T-helper 2 cell (primary cell): ENCODE measurements at places on chromosomes 12 and 14.

DNA sequence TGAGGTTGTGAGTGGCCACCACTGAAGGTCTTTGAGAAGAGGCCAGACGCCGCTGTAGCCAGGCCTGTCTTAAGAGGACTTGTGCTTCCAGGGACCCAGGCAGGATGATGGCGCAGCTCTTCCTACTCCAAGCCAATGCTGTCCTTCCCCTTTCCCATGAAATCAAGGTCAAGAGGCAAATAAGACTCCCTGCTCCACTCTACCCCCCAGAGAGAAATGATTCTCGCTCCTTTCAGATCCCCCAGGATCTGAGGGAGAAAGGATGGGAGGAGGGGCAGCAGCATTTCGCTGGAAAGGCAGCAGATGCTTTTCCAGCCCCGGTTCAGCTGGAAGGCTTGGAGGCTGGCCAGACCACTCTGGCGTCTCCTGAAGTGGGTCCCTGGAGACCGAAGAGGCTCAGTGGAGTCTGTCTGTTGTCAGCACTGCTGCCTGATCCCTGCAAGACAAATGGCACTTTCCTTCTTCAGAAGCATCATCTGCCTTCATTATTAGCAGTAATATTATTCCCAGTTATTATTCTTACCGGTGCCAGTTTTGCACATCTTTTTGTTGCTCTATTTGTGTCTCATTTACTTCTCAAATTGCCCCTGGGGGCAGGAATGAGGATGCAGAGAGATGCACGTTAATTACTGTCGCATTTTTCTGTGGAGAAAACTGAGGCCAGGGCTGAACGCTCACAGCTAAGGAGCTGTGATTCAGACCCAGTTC lies 51.4 kb downstream of the C14orf132 start:
- DNase-seq: no peak

DNA sequence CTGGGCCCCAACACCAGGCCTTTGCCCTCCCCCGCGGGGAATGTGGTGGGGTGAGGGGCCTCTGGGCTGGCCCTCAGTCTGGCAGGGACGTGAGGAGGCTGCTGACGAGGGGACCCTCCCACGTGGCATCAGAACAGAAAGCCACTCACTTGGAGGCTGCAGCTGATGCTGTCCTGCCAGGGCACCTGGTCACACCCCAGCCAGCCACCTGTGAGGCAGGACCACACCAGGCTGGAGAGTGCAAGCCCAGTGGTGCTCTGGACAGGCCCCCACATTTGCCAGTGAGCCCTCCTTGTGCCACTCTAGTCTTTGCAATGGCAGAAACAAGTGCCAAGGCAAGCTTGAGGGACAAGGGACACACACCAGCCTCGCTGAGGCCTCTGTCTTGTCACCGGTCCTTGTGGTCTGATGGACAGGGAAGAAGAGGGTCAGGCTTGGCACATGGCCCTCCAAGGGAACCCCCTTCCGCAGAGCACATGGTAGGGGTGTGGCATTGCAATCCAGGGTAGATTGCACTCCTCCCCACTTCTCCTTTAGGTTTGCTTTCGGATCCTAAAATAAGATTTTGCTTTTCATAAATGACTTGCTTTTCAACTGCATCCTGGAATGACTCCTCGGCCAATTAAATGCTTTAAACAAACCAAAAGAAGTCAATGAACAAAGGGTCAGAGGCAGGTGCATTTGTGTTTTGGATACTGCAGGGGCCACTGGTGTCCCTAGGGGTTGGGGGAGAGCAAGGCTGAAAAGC lies 53.7 kb downstream of the CCDC88C start:
- no peak for DNase-seq

- no peak for DNase-seq
These were observed 113.9 kb upstream of the USP15 start for GRCh38 chr12:62146318-62146717.

- DNase-seq: no peak
These were observed 4.7 kb downstream of the SRRM4 start for GRCh38 chr12:118986050-118986449.

- DNase-seq: peak; percentile 52
These were observed 10.1 kb downstream of the NDRG2 start for GRCh38 chr14:21014761-21015190.

- no peak for DNase-seq
These were observed 32.9 kb downstream of the ASCL1 start for GRCh38 chr12:102990419-102990818.

GRCh38 chr12:100555722-100556121 lies 17.8 kb upstream of the GAS2L3 start:
- DNase-seq: no peak

DNA sequence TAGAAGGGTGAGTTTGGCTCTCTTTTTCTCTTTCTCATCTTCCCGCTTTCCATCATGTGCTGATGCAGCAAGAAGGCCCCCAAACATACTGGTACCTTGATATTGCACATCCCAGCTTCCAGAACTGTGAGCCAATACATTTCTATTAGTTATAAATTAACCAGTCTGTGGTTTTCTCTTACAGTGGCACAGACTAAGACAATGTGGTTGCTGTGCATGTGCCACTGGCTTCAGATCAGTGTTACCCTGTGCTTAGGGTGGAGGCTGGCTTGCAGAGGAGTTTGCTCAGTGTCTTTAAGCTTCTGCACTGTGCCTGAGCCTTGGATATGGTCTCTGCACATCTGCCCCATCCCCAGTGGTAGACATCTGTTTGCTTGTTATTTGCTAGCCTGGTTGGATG lies 5.5 kb downstream of the IFI27L2 start:
- no peak for DNase-seq

DNA sequence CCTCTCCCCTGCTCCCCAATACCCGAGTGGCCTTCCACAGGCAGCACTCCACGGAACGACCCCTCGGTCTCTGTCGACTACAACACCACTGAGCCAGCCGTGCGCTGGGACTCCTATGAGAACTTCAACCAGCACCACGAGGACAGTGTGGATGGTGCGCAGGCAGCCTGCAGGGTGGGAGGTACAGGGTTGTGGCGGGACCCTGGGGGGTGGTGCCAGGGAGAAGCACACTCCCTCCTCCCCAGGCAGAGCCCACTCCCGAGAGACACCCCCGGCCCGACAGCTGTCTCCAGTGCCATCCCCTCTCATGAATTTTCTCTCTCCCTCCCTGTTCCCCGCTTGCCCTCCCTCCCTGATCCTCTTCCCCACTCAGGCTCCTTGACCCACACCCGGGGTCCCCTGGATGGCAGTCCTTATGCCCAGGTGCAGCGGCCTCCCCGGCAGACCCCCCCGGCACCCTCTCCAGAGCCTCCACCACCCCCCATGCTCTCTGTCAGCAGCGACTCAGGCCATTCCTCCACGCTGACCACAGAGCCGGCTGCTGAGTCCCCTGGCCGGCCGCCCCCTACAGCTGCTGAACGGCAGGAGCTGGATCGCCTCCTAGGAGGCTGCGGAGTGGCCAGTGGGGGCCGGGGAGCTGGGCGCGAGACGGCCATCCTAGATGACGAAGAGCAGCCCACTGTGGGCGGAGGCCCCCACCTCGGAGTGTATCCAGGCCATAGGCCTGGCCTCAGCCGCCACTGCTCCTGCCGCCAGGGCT lies 9.0 kb downstream of the TNS2 start:
- DNase-seq: no peak

- no peak for DNase-seq
These were observed 3.5 kb upstream of the ACTN1 start for GRCh38 chr14:68982581-68982980.

DNA sequence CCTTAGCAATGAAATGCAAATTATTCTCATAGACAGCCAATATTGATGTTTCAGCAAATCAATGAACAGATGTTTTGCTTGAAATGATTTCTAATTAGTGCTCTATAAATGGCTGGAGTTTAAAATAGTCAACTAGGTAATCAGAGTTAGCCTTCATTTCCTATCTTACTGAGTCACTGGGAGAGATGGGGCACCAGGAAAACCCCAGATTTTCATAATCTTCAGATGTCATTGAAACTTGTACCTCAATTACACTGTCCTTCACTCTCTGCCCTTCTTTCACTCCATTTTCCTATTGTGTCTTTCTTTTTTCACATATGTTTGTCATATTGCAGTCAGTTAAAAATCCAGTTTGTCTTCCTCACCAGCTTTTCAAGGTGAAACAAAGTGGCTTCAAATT lies 92.7 kb downstream of the C12orf75 start:
- no peak for DNase-seq

GRCh38 chr14:64191756-64192155 lies 102.4 kb downstream of the ESR2 start:
- no peak for DNase-seq

DNA sequence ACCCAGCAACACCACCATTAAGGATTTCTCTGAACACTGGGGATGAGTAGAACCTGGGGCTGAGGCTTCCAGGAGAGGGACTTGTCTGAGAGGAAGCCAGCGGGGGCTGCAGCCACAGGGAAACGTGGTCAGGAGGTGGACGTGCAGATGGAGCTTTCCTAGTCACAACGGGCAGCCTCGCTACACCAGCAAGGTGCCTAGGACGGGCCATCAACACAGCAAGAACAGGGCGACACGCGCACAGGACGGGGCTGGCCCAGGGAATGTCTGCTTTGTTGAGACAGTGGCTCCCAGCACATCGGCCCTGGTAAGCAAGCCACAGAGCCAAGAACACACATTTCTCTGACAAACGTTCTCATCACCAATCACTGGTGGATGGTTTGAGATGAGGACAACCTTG lies 25.3 kb downstream of the ANKLE2 start:
- no peak for DNase-seq

DNA sequence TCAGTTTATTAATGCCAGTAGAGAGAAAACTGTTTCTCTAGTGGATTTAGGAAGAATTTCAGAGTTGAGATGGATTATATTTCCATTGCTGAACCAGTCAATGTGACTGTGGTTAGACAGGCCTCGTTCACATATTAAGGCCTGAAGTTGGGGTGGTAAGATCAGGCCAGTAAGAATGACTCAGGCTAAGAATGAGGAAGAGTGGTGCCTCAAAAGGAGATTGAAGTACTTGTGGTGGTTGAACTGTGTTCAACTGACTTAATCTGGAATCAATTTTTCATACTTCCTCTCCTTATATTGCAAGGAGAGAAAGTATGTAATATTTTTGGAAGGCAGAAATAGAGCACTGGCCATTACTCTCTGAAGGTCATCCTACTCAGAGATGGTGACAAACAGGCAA lies 37.8 kb upstream of the ATF7IP start:
- DNase-seq: no peak

DNA sequence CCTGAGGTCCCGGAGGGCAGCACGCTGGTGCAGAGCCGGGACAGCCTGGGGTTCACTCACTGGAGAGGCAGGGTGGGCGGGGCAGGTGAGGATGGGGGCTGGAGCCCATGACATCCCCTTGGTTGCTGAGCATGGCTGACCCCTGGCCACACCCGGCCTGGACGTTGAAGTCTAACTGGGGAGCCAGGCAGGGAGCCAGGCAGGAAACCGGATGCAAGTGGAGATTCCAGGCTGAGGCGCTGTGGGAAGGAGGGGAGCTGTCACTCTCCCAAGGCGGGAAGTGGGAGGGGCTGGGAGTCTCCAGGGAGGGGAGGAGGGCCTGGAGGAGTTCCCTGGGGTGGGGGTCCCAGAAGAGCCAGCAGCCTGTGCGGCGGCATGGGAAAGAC lies 7.7 kb upstream of the INF2 start:
- DNase-seq: no peak

DNA sequence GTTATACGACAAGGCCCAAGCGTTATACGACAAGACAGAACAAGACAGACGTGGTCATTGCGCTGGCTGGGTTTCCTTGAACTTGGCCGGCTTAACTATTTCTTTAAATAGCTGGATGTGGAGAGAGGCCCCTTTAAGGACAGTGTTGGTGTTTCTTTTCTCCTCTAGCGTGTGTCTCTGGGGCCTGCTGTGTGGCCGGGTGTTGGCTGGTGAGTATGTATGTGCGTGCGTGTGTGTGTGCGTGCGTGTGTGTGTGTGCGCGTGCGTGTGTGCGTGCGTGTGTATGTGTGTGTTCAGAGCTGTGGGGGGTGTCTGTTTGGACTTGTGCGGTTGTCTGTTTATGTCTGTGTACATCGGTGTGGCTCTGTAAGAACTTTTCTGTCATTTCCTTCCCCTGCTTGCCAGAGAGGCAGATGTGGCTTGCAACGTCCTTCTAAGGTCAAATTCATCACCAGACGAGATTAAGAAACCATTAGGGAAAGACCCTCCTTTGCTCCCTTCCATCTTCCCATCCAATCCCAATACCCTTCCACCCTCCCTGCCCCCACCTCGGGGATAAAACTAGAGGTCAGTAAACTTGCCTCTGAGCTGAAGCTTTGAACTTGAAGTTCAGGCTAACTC lies 78.6 kb upstream of the TBX3 start:
- peak; percentile 42 for DNase-seq

GRCh38 chr12:69466867-69467266 lies 3.3 kb upstream of the FRS2 start:
- DNase-seq: no peak

- DNase-seq: no peak
These were observed 679.3 kb downstream of the BCL11B start for GRCh38 chr14:98592611-98593170.

- DNase-seq: no peak
These were observed 62.5 kb downstream of the CCDC88C start for GRCh38 chr14:91354979-91355685.

- DNase-seq: peak; percentile 66
These were observed 154.4 kb downstream of the KCNK10 start for GRCh38 chr14:88168498-88169165.

- no peak for DNase-seq
These were observed 337.4 kb upstream of the RGS6 start for GRCh38 chr14:71594821-71595220.

DNA sequence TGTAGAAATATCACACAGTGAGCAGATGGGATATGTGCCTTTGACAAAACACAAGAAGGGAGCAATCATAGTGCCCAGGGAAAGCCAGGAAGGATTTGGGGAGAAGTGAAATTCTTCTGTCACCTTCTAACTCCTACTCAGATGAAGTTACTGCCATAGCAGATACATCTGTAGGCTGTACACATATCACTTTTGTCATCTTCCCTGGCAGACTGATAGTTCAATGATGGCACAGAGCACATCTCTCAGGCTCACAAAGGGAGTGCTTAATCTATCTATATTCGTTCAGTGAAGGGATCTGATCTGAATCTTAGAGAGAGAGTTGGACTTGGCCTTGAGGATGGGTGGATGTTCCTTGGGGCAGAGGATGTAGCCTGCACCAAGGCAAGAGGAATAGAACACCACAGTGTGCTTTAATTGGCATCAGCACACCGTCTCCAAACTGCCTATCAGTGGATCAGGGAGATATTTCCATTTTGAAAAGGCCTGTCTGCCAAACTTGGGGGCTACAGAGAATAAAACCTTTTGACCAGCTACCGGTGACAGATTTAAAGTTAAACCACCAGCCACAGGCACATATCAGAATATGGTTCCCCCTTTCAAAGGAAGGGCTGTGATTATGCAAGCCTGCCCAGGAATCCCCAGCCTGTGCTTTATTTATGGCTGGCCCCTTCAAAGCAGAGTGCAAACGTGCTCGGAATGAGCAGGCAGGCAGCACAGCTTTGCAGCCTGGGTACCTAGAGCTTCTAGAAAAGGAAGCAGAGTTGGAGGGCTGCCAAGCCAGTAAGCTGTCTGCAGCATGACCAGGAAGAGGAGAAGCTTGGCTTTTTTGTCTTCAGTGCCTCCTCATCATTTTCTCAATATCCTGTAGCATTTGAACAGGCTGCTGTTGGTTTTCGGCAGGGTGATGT lies 165.5 kb upstream of the DYRK2 start:
- DNase-seq: no peak

GRCh38 chr12:93244514-93245077 lies 133.1 kb upstream of the NUDT4 start:
- no peak for DNase-seq

GRCh38 chr12:110590806-110591326 lies 7.7 kb upstream of the PPTC7 start:
- no peak for DNase-seq
